ENCODE measurements at places on chromosomes 2 and 18.
A peak's percentile ranks its signal among the peaks of the same experiment; 100 is the strongest.

- DNase-seq, result no peak
Observed at GRCh38 chr2:241213041-241213440, 24.6 kb downstream of the ANO7 start.

DNA sequence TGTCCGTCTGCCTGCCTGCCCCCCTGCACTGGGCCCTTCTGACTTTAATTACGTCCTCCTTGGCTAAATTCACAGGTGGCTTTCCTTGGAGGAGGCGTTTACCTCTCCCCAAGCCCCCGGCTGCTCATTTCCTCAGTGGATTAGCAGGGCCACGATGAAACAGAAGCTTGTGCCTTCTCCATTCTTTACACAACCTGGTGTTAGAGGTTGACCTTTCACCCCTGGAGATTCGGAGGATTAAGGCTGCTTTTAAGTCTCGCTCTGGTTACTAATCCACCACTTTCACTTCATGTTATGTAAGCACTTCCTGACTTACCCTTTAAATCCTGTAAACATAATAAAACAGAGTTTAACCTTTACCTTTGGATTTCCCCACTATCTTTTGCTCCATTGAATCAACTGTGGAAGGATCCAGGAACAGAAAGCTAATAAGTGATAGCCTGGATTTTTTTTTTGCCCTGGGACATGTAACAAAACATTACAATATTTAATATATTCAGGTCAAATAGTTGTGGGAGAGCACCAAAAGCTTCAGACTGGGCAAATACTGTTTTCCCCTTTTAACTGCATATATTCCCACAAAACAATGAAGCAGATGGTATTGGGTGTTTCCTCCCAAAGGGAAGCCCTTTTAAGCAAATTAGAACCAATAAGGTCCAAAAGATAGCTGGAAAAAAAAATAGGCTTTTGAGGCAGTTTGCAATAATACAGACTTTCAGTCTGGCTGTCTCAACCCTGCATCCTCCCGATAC lies 370.2 kb downstream of the EN1 start:
- no peak for DNase-seq

DNA sequence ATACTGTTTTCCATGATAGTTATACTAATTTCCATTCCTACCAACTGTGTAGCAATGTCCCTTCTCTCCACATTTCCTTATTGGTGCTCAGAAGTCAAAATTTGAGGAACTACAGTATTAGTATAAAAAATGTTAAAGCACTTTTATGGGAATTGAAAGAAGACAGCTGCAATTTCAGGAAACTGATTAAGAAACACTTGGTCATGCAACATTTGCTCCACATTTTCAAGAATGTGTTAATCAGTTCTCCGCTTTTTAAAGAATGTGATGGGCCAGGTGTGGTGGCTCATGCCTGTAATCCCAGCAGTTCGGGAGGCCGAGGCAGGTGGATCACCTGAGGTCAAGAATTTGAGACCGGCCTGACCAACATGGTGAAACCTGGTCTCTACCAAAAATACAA lies 33.6 kb upstream of the MGAT4A start:
- no peak for DNase-seq

- no peak for DNase-seq
Observed at GRCh38 chr2:181594322-181594721, 62.6 kb downstream of the CERKL start.

- no peak for DNase-seq
Observed at GRCh38 chr2:164595031-164595430, 26.3 kb downstream of the GRB14 start.

DNA sequence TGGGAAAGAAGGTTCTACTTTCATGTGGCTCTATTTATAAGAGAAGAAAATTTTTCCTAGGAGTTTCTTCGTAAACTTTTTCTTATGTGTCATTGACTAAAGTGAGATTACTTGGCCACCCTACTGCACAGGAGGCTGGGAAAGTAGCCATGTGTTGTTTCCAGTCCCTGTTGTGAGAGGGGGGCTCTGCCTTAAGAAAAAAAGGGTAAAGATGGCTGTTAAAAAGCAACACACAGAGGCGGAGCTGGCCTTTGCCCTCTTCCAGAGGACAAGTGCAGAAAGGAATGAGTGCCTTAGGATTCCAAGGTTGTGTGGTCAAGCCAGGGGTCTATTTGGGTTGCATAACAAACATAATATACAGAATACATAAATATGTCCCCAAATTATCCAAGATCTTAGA lies 230.0 kb upstream of the CXCR4 start:
- no peak for DNase-seq

GRCh38 chr2:191023235-191023679 lies 9.3 kb upstream of the STAT1 start:
- DNase-seq, result no peak

DNA sequence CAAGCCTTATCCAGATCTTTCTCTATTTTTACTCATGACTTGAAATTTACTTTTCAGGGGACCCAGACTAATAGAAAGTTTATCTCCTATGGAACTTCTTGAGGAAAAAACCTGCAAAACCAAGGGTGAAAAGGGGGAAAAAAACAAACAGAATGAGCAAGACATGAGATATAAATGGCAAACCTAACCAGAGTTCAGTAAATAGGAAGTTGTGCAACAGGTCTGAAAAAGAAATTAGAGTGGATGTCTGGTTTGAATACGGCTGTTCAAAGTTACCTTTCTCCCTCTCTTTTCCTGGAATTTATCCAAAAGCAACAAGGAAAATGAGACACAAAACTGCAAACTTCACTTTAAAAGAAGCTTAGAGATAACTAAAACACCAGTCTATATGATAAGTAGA lies 78.8 kb upstream of the TGFA start:
- no peak for DNase-seq

DNA sequence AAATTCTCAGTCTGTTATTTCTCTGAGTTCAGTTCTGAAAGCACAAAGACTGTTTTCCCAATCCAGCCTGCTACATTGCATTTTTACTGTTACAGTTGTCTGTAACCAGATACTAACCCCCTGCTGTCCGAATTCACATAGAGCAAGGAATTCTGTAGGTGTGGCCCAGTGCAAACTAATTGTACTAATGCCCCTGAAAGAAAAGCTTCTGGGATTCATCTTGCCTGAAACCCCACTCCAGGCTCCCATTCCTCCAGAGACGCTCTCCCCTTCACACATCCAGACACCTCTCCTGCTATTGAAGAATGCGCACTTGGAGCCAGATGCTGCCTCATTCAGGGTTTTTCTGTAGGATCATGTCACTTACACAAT lies 127.0 kb downstream of the TTC32 start:
- DNase-seq, result no peak

- no peak for DNase-seq
Observed at GRCh38 chr2:76281156-76281841, 570.6 kb upstream of the GCFC2 start.

DNA sequence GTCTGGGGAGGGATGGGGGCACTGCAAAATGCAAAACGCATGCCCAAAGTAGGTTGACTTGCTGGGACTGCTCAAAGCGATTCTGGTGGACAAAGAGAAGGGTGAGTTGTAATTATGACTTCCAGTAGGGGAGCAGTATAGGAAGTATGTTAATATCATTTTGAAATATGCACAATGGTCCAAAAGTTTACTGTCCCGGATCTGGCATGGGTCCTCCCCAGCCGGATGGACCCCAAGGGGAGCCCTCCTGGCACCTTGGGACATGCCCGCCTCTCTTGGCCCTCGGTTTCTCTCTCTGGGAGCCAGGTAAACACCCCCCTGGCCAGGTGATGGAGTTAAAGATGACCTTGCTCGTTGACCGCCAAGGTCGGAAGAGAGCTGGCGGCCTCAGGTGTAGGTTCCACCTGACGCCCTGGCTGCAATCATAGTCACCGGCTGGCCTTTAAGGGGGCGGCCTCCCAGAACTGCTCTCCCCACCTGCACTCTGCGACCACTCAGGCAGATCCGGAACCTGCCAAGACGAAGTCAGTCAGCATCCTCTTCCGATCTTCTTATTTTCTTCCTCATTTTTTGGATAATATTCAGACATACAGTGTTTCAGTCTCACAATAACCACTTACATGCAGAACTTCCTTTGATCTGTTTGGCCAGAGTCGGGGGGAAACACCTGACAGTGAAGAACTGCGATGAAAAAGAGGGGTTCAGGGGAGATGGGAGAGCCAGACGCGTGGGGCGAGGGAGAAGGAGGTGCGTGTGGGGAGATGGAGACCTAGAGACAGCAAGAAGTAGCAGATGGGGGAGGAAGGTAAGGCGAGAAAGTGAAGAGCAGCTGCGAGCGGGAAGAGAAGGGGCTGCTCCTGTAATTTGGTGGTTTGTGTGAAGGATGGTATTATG lies 148.3 kb downstream of the MEIS1 start:
- peak; percentile 45 for DNase-seq

DNA sequence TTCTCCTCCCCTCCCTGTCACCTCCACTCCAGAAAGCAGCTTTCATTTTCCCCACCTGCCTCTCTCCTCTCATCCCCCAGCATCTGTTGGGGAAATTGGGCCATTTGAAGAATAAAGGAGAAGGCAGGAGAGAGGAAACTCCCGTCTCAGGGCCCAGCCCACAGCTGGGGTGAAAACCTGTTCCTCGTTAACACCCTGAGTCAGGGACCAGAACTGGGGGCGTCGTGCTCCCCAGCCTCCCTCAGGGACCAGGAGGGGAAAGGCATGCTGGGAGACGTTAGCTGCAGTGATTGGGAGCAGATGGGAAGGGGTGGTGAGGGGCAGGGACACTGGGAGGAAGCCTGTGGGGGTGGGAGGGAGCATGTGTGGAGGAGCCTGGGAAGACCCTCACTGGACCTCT lies 251.3 kb downstream of the DYSF start:
- no peak for DNase-seq

DNA sequence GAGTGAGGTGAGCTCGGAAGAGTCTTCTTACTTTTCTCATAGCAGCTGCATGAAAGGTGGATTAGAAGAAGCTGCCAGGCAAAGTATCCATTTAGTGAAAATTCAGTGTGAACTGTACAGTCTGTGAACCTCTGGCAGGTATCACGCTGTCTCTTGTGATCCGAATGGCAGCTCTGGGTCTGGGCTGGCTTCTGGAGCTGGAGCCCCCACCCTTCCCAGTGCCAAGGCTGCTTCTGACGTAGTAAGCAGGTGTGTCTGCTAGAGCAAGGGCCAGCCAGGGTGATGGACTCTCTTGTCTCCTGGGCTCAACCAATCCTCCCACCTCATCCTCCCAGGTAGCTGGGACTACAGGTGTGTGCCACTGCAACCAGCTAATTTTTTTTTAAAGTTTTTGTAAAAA lies 14.0 kb upstream of the NTSR2 start:
- DNase-seq, result no peak

DNA sequence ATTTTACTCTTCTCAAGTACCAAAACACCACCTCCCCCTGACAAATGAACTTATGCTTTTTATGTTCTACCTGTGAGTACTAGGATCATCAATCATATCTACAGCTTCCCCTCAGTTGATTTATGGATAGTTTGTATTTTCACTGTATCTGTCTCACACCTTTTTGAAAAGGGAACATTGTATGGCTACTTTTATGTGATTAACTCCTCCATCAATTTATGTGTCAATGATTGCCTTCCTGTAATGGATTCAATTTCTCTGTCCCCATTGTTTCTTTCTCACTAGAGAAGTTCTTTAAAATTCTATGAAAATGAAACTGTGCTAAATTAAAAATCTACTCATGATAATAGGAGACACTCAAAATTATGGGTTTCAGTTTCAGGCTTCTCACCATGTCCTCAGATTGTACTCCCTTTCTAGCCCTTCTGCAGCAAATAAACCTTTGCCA lies 935.0 kb downstream of the TRIB2 start:
- DNase-seq, result no peak

DNA sequence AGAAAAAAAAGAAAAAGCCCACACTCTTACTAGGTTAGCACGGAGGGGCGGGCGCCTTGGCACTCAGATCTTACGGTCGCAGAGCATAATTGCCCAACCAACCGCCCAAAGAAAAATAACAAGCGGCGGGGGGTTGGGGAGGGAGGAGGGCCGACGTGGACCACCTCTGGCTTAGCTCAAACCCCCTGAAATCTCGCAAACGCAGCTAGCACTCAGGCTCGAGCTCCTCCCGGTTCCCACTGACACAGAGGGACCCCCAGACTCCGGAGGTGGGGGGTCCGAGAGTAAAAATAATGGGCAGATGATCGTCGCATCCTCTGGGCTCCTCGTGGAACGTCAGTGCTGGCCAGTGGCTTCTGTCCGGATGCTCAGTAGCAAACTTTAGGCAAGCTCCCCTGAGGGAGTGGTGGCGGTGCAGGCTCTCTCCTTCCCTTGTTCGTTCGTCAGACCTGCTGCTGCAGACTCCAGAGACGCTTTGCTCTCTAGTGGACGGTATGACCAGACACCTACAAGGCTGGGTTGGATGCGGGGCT lies 12.0 kb downstream of the CATIP start:
- no peak for DNase-seq

DNA sequence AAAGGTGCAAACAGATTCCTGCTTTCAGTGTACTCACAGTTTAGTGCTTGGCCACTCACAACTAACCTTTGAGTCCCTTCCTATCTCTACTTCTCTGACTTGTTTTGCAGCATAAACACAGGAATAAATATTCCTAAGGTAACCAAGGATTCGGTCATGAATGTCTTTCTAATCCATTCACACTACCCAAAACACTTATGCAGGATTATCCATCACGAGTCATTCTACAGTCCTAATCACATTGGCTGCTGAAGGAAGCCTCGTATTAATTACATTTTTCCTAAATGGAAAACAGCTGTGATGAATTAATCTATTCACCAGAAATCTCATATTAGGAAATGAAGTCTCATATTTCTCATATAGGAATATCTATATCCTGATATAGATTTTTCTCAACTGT lies 16.3 kb downstream of the RDH14 start:
- DNase-seq, result no peak

DNA sequence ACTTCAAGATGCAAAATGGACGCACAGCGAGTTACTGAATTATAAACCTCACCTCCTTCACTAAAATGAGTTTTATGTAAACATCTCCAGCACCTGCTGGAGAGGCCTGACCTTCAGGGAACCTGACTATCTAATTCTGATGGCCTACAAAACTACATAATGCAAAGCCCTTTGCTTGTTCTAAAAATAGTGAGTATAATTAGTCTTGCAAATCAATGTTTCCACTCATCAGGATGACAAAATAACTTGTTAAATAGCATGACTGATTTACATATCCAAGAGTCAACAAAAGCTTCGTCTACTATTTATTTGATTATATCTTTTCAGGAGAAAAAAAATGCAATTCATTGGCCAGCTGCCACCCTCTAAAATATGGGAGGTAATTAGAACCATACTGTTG lies 326.3 kb upstream of the MC4R start:
- no peak for DNase-seq

DNA sequence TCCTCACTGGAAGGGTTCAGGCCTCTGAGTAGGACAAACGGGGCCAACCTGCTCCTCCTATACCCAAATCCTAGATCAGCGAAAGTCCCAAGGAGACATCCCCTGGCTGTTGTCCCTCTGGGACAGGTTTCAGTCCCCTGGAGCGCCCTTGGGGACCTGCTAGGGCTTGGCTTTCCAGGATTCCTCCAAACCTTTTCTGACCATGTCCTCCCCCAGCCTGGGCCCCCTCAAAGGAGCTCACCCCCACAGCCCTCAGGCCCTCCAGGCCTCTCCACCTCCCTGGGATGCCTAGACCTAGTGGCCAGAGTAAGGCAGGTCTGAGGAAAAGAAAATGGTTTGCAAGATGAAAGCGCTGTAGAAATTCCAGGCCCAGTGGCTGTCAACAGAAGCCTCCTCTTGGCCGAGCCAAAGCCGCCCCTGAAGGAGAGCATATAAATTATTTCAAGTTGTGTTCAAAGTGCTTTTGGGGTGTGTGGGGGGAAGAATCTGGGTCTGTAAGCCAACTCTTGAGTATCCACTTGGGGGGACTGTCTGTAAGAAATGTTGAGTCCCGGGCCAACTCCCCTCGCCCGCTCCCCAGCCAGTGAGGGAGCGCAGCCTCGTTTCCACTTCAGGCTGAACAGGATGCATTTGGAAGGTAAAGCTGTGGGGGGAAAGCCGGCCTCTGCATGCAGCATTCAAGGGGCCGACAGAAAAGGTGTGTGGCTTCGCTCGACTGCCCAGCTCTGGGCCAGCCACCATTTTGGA lies 158.6 kb downstream of the DYSF start:
- peak; percentile 36 for DNase-seq

All from ureter (tissue), 1 donor.